ENCODE measurements at places on chromosomes 13 and 19.

DNA sequence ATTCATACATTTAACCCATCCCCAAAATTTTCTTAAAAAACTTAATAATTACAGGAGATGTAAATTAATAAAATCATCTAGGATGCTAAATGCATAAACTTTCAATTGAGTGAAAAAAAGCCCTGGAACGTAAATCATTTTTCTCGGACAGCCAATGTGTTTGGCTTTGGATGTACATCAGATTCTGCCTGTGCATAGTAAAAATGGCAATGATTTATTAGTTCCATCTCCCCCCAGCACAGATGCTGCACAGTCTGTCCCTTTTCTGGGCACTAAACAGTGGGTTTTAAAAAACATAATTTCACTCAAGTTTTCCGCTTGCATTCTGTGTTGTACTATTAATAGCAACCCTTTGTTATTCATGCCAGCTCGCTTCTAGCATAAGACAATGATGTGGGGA, 147.7 kb downstream of the TM9SF2 start:
- no peak for DNase-seq

DNA sequence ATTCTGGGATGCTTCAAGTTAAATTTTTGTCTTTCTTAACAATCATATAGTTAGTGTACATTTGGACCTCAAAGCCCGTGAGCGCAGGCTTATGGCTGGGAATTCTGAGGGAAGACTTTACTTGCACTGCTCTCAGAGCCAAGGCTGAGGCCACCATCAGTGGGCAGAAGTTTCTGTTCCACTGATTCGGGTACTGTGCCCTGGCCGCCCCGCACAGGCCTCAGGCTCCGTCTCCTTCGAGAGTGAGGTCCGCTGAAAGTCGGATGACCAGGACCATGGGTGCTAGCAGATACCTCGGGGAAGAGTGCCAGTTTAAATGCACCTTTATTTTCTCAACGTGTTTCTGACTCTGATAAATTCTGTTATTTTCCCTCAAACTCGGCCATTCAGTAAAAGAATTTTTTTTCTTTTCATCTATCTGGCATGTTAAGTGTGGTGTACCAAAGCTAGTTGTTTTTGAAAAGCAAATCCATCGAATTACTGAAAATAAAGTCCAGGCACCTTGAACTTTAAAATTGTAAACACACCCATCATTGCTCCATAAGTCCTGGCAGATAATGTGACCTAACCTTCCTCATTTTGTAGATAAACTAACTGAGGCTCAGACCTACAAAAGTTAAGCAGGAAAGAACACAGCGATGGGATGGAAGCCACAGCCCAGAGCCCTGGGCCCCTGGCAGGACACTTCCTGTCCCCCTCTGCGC, 126.7 kb downstream of the SOX1 start:
- DNase-seq: no peak

DNA sequence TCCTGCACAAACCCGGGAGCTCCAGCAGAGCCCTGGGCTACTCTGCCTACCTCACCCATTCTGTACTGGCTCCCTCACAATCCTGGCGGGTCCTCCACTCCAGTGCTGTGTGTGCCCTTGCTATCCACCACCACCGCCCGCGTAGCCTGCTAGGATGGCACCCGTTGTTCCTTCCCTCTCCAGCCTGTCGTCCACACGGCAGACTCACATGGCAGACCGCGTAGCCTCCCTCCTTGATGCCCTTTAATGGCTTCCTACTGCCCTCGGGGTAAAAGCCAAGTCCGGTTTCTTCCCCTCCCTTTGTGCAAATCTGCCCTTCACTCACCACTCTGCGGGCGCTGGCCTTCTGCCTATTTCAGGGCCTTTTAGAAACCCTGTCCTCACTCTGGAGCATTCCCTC, 106.6 kb downstream of the RAB20 start:
- DNase-seq: no peak

DNA sequence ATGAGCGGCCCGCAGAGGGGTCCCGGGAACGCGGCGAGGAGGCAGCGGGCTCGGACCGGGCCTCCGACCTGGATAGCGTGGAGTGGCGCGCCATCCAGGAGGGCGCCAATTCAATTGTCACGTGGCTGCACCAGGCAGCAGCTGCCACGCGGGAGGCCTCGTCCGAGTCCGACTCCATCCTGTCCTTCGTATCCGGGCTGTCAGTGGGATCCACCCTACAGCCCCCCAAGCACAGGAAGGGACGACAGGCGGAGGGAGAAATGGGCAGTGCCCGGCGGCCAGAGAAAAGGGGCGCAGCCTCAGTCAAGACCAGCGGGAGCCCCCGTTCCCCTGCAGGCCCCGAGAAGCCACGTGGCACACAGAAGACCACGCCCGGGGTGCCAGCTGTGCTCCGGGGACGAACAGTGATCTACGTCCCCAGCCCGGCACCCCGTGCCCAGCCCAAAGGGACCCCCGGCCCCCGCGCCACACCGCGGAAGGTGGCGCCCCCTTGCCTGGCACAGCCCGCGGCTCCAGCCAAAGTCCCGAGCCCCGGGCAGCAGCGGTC, 10.7 kb downstream of the C19orf25 start:
- DNase-seq: no peak

DNA sequence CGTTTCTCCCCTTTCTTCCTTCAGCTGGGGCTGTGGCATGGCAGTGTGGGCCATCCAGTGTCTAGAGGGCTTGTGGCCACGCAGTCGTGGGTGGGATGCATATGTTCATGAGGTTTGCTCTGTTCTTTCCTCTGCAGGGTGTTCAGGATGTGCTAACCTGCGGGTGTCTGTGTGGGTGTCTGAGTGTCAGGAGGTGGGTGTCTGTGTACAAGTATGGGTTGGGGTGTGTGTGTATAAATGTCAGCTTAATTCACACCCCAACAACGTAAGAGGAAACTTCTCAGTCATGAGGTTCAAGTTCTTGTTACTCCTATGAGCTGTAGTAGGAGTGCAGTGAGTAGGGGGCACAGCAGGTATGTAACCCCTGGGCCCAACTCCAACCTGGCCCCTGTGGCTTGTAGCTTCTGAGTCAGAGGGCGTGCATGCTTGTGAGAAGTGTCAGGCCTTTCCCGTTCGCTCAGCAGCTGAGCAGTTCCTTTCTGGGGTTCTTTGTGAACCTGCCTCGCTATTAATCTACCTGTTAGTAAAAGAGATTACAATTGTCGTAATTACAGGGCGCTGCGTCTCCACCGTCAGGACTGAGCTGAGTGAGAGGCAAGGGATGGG, 49.1 kb downstream of the NFIX start:
- no peak for DNase-seq

- no peak for DNase-seq
These were observed 1.2 kb upstream of the FOXO1 start for GRCh38 chr13:40667622-40667978.

Data from non-pigmented ciliary epithelial cell (primary cell).